Uterus (tissue), 4 donors: ENCODE measurements at places on chromosomes 4 and X.

- DNase-seq, result no peak
These were observed 75.7 kb downstream of the AGTR2 start for GRCh38 chrX:116246261-116246660.

GRCh38 chr4:158236304-158237030 lies 26.2 kb downstream of the TMEM144 start:
- no peak for DNase-seq

DNA sequence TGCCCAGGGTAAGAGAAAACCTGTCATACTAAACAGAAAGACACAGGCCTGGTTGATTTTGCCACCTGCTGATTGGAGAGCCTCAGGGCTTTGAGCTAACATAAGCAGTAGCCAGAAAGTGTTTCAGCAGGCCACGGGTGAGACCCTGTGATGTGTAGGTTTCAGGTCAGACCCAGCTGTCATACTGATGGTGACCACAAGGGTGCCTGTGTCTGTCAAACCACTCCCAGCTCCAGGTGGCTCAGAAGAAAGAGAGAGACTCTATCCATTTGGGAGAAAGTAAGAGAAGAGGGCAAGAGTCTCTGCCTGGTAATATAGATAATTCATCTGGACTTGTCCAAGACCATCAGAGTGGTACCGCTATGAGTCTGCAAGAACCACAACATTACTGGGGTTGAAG lies 72.8 kb upstream of the NLRP2B start:
- no peak for DNase-seq

DNA sequence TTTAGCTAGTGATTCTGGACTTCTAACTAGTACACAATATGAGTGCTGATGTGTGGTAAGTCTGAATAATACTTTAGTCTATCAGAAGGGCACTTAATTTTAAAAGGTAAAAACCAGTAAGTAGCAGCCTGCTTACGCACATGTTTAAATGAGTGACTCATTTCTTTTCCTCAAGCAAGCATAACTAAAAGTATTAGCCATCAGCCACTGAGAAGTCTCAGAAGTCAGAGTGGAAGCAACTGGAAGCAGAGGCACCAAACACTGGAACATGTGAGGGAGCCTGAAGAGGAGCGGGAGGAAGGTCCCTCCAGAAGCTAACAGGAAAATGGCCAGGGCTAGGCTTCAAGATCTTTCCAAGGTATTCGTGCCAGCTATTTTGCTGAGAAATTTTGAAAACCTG lies 257.7 kb downstream of the RAPGEF2 start:
- DNase-seq, result no peak

DNA sequence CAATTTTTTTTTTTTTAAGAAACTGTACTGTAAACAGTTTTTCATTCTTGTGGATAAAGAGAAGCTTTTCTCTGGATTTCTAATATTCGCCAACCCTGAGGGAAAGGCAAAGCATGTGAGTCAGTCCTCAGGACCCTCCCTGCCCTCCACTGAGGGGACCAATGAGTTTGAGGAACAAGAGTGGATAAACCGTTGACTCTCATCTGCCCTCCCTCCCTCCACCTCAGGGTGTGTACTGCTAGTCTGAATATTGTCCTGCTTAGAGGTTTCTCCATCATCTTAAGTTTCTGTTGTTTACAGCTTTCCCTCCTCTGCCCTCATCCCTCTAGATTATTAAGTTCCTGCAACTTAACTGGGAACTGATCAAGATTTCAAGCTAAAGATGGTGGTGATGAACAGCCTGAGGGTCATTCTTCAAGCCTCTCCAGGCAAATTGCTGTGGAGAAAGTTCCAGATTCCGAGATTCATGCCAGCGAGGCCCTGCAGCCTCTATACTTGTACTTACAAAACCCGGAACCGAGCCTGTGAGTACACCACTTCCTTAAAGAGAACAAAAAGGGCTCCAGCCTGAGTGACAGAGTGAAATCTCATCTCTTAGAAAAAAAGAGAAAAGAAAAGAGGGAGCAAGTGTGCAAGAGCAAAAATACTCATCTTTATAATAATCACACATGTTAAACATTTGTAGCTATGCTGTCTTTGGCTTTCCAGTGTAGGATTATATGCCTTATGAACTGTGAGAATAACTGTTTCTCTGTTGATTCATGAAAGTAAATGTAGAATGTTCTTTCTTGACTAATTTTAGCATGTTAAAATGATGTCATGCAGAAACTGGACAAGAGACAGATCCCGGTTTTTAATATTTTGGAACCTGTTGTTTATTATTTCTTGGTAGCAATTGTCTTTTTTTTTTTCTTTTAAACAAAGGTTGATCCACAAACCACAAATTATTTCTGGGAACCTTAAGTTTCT lies 11.9 kb downstream of the CA5B start:
- peak; percentile 22 for DNase-seq

- no peak for DNase-seq
These were observed 66.2 kb downstream of the IRF2 start for GRCh38 chr4:184408021-184408683.

GRCh38 chr4:11765849-11766453 lies 337.3 kb upstream of the HS3ST1 start:
- no peak for DNase-seq

DNA sequence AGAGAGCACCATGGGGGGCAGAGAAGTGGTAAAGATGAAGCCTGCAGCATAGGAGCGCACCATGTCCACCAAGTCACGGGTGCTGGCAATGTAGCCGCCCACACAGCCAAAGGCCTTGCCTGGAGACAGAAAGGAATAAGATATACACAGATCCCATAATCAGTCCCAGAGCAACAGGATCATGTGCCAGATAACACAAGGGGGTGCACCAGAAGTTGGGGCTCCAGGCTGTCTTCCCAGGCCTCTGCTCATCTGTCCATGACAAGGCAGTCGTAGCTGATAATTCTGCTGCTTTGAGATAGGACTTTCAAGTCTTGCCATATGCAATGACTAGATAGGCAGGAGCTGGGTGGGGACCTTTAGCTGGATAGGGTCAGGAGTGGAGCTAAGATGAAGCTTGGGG lies 14.7 kb downstream of the APEX2 start:
- no peak for DNase-seq

GRCh38 chrX:57227691-57228090 lies 58.8 kb upstream of the FAAH2 start:
- DNase-seq, result no peak

DNA sequence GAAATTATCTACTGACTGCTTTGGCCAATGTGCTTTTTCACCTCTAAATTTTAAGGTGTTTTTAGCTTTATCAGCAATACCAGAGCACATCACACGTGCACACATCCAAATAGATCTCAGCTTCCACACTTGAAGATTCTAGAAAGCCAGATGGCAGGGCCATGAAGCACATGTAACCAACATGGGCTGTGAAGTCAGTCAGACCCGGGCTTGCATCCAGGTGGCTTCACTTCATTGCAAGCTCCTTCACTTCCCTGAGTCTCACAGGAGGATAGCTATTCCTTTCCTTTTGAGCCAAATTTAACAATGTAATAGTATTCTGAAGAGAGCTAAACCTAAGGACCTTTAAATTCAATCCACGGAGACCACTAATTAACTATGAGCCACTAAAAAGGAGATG lies 86.5 kb downstream of the SH3RF1 start:
- DNase-seq, result no peak

GRCh38 chr4:56768763-56769162 lies 52.7 kb downstream of the SPINK2 start:
- no peak for DNase-seq

DNA sequence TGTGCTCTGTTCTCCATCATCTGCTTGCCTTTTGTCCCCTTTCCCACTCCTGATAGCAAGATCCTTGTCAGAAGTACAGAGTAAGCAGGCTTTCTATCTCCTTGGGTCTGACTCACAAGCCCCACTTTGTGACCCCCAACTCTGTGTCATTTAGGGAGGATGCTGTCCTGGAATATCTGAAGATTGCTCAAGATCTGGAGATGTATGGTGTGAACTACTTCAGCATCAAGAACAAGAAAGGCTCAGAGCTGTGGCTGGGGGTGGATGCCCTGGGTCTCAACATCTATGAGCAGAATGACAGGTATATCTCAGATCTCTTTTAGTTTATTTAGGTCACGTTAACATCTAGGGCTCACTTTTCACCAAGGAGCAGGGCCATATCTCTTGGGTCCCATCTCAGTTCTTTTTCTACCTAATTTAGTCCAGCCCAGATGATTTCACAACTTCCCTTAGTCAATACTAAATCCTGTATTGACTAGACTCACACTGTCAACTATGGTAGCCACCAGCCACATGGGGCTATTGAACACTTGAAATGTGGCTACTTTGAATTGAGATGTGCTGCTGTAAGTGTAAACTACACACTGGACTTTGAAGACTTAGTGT lies 64.3 kb downstream of the MSN start:
- no peak for DNase-seq

- no peak for DNase-seq
These were observed 203.4 kb downstream of the KIT start for GRCh38 chr4:54861201-54861600.

DNA sequence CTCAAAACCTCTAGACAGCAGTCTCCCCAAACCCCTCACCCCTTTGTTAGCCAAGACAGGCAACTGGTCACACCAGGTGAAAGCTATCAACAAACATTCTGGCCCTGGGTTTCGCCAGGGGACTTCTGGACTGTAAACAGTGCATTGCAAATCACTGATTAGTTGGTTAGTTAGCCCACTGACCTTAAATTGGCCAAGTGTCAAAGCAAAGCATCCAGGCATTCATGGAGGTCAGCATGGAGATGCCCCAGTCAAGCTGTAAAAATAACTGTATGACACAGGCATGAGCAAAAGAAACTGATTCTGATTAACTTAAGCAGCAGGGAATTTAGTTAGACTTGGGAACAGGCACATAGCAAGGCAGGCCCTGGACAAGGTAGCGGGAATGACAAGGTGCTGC lies 156.0 kb upstream of the TTC29 start:
- DNase-seq, result no peak

- no peak for DNase-seq
These were observed 12.1 kb upstream of the KLHL13 start for GRCh38 chrX:118128724-118129123.

DNA sequence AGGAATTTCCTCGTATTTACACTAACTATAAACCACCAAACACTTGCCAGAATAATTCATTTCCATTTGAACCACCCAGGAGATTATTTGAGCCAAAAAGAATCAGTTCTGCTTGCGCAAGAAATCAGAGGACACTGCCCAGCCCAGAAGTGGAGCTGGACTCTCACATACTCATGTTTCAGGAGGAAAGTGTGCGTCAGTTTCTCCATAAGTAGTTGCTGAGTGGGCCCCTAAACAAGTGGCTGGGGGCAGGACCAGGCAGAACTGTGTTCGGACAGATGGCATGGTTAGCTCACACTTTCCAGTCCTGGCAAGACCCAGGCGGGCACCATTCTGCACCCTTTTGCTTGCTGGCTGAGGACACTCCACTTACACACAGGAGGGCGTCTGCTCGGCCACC lies 38.8 kb downstream of the BTC start:
- no peak for DNase-seq

DNA sequence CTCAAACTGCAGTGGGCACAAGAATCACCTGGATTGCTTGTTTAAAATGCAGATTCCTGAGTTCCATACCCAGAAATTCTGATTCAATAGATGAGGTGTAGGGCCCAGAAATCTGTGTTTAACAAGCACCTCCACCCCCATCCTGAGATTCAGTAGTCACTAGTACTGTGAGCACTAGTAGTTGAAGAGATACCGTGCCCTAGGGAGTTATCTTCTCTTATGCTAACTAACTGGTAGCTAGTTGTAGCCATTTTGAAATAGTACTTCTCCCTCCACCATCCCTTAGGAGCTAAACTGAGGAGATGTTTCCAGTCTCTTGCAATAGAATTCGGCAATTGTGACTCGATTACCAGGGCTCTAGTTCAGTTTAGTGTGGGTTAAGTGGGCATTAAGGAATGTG lies 18.4 kb downstream of the KLHL34 start:
- no peak for DNase-seq

- no peak for DNase-seq
These were observed 46.0 kb downstream of the GEMIN8 start for GRCh38 chrX:13983734-13984133.

DNA sequence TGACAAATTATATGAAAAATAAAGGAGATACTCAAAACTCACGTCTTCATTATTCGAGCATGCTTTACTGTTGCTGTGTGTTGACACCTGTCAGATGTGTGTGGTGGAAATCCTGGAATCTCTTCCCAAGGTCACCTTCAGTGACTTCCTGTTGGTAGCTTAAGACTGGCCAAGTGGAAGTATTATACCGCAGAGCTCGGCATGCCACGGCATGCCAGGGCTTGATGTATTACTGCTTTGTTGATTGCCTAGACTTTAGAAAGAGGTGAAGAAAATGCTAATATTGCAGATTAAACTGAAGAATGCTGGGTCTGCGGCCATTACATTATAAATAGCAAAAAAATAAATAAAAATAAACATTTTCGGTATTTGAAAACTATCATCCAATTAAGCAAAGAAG lies 4.6 kb downstream of the TREX2 start:
- no peak for DNase-seq

DNA sequence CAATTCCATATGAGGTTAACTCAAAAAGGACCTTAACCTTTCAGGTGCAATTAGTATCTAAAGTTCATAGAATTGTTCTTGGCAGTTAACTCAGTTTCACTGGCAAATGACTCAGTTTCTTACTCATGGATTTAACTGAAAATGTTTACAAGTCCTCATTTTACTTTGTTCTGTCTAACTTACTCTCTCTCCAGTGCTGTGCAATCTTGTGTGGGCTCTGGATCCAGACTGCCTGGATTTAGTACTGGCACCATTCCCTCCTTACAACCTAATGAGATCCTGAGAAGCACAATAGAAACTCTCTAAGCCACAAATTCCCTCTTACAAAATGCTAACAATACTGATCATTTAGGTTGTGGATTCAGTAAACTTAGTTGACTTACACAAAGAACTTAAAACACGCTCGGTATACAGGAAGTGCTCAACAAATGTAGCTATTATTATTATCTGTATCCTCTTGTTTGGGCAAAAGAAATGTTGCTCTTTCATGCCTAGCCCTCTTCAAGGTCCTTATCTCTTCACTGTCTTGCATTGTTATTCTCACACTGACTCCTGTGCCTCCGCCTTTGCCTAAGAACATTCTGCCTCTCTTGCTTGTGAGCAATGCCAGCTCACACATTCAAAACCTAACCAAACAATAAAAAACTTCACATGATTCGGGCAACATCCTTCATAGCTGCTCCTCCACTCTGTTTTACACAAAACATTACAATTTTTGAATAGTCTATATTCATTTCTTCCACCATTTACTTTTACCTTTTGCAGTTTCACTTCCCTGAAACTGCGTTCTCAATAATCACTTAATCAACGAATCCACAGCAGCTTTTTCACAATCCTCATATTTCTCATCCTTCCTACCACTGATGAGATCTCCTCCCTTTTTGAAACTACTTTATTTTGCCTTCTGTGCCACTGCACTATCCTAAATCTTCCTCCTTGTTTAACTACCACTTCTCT lies 91.8 kb downstream of the PDE5A start:
- DNase-seq, result no peak

DNA sequence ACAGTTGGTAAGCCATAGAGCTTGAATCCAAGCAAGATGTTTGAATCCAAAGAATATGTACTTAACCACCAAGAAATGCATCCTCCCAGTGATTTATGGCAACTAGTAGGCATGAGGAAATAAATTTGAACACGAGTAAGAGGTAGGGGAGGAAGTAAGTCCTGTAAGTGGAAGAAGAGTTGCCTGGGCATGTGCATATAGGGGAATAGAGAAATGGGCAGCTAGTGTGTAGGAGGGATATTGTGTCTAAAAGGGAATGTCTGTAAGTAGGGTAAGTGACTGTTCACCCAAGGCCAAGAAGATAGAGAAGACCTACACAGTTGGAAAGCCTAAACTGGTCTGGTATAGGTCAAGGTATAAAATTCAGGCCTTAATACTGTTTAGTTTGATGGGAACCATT lies 4.6 kb downstream of the SH3BGRL start:
- DNase-seq, result no peak

GRCh38 chrX:40418146-40418812 lies 162.5 kb upstream of the ATP6AP2 start:
- DNase-seq, result no peak
